ENCODE measurements at places on chromosomes 7 and 10.

DNA sequence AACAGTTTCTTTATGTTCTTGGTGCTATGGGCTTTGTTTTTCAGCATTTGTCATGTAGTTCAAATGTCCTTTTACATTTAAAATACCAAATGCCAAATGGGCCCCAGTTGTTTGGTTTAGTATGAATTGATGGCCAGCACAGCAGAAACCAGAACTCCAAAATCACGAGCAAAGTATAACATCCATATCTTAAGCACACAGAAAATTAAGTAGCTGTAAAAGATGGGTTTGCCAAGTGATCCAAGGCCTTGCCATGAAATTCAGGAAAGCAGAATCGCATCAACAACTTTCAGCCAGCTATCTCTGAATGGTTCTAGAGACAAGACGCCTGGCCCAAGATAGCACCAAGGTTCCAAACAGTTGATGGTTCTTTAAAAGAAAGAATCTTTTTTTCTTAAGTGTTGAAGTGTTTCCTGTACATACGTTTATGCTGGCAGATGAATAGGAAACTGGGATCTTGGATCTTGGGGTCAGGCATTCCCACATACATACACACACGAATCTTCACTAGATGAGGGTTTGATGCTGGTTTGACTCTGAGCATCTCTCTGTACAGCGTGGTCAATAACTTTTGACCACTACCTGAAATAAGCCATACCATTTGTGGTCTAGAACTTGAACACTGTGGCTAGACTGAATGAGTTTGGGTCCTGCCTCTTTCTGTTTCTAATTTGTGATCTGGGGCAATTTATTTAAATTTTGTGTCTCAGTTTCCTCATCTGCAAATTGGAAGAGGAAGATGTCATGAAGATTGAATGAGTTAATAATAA lies 711.8 kb downstream of the KCNMA1 start:
- no peak for DNase-seq

- DNase-seq, result no peak
Observed at GRCh38 chr10:56063642-56064041, 297.4 kb downstream of the ZWINT start.

- DNase-seq, result no peak
Observed at GRCh38 chr7:55537458-55537990, 34.8 kb downstream of the VOPP1 start.

DNA sequence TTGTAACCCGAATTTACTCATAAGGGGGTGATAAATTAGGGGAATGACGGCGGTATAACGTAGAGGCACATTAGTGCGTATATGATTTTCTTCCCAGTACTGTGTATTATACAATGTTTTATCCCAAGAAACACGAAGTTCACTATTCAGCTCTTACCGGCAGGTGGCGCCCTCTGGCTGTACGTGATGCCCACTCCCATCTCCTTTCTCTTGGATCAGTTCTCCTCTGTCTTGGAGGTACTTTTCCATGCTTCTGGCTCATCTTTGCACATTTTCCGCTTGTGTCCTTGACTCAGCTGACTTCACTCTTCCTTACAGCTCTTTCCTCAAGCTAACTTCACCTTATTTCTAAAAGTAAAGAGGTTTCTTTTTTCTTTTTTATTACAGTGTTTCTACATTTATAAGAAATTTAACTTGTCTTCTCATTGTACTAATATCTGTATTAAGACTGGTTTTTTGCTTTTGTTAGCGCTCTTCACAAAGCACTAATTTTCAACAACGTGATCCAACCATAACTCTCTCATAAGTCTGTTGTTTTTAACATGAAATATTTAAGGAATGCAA lies 21.3 kb downstream of the TMEM176B start:
- DNase-seq, result peak; percentile 78

- DNase-seq, result peak; percentile 81
Observed at GRCh38 chr7:101308245-101309085, 13.1 kb downstream of the IFT22 start.

GRCh38 chr10:12470719-12471118 lies 121.4 kb downstream of the CAMK1D start:
- DNase-seq, result no peak

- DNase-seq, result no peak
Observed at GRCh38 chr10:86292462-86293395, 73.9 kb downstream of the GRID1 start.

DNA sequence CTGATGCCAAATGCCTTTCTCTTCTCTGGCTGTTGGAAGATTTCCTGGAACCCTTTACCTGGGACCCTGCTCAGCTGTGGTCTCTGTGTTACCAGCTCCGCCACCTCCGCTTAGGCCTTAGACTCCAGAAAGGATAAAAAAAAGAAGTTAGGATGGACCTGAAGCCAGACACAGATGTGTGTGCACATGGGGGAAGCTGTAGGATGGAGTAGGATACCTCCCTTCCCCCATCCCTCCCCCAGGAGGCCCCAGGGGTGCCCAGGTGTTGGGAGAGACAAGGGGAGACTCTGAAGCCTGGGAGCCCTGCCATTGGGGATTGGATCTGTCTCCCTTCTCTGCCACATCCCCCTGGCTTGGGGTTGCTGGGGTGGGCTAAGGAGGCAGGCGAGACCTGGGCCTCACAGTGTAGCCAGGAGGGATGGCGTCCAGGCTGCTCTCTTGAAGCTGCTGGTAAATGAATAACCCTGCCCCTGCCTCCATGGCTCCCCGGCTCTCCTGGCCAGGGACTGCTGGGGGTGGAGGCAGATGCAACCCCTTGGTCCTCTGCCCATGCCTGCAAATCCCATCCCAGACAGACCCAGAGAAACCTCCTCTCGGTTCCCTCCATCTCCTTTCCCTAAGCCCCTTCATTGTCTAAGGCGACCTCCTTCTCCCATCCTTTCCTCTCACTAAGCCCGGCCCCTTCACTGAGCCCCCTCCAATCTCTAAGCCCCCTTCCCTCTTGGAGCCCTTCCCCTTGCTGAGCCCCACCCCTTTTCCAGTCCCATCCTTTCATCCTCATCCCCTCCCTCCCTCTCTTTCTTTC lies 8.0 kb downstream of the CLDN3 start:
- no peak for DNase-seq

DNA sequence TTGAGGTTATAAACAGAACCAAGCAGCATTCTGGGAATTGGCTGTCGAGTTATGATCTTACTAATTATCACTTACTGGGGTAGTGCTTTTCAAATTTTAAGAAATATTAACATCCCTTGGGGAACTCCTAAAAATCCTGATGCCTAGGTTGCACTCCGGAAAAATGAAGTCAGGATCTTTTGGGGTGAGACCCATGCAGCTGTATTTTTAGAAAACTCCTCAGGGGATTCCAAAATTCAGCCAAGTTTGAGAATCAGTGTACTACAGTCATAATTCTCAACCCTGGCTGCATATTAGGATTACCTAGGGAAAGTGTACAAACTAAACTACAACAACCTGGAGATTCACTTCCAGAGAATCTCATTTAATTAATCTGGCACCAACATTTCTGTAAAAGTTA lies 17.2 kb upstream of the PPP1R9A start:
- no peak for DNase-seq

DNA sequence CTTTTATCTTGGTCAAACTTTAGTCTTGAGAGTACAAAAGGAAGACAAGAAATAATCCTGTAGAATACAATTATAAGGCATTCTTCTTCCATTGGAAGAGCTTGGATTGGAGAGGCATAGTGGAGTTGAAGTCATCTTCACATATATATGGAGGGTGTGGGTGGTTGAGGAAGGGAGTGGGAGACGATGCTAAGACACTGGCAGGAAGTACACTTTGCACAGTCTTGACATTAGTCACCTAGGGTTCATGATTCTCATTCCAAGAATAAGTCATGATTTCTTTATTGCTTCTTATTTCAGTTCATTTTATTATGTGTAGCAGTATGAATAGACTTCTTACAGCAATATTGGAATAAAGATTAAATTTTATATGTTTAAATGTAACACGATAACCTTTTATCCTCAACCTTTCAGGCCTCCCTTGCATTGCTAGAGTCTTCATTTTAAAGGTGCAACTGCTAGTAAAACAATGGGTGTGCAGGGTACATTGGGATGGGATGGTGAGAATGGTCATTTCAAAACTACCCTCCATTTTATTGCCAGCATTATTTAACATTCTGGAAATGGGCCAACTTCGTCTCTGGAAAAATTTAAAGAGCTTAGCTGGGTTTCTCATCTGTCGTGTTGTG lies 12.3 kb upstream of the SLC26A3 start:
- no peak for DNase-seq

DNA sequence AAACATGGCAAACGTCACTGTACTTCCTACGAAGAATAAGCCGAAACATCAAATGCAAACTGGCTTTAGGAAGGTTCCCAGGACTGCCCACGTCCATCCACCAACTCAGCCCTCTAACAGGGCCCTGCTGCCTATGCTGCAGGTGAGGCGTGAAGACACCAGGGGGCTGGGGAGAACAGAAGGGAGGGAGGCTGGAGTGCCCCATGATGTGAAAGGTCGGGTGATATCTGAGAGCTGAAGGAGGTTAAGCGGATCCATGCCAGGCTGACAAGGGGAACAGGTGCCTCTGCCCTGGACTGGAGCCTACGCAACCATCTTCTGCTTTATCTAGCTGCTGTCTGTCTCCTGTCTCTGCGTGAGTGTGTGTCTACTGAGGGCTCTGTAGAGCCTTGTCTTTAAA lies 40.2 kb upstream of the ATP6V0A4 start:
- DNase-seq, result no peak

DNA sequence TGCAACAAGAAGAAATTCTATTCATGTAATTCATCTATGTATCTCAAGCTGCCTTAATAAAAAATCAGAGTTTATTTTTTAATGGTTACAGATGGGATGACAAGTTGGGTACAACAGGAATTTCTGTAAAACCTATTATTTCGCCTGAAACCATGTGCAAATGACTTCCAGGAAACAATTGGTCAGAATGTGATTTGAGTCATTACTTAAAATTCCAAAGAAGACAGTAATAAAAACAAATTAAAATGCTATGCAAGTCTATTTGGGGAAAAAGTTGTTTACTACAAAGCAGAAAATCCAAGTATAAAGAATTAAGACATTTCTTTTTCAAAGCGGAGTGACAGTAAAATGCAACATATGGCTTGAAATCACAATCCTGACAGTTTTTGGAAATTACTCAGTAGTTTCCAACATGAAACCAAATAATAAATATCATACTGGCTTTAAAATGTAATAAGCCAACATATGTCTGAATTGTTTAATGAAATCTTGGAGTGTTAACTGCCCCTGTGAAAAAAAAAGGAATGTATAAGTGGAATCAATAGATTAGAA lies 41.5 kb upstream of the SEMA3C start:
- DNase-seq, result peak; percentile 12

DNA sequence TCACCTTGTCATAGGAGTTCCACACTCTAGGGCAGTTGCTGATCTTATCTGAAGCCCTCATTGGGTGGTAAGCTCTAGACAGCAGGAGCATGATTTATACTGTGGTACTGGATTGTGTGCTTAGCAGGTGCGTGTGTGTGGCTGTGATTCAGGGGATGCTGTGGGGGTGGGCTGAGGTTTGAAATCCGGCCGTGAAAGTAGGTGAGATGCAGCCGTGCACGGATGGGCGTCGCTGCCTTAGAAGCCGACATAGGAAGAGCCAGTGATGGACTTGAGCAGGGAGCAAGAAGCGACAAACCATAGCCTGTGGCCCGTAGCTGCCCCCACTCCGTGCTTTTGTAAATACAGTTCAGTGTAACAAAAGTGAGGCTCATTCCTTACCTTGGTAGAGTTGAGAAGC lies 38.2 kb downstream of the PROSER2 start:
- DNase-seq, result no peak

GRCh38 chr10:99470327-99470726 lies 39.9 kb upstream of the GOT1 start:
- DNase-seq, result no peak

DNA sequence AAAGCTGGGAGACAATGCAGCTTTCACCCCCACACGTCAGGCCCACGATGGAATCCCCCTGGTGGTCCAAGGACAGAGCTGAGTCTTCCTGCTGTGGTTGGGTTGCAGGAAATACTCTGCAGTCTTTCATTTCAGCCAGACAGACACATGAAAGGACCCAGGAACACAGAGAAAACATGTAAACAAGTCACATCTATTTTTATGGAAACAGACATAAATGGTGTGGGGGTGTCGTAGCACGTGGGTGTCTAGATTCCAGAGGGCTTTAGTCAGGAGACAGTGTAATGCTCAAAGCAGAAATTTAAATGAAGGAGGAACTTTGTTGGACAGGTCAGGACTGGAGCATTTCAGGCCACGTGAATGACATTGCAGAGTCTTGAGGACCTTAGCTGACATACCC lies 444.6 kb downstream of the SUGCT start:
- no peak for DNase-seq

DNA sequence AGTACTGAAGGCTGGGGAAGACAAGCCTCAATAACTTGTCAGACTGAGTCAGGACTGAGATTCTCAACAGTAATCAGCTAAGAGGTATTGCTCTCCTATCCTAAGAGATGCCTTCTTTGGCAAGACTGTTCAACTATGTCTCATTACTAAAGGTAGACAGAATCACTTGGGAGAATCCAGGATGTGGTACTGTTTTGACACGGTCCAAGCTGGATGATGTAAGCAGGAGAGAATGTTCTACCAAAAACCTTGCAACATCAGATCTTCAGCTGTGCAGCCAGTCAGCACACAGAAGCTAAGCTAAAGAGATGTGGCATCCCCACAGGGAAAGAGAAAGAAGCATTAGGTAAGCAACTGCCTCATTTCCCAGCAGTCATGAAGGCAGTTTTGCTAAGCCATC lies 391.4 kb downstream of the NRG3 start:
- DNase-seq, result peak; percentile 89

DNA sequence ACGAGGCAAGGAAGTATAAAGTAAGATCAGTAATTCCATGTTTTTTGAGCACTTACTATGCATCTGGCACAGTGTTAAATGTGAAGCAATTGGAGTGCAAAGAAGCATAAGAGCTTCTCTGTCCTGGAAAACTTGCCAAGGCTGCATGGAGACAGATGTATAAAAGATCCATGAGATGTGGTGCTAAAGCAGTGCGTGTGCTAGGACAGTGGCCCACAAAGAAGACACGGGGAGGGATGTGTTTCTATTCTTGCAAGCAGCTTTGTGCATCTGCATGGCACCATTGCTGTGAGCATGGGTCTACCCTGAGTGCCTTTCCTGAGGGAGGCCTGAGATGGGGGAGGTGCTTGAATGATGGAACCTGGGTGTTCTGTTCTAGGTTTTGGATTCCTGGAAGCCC lies 5.1 kb upstream of the CDHR3 start:
- DNase-seq, result no peak

DNA sequence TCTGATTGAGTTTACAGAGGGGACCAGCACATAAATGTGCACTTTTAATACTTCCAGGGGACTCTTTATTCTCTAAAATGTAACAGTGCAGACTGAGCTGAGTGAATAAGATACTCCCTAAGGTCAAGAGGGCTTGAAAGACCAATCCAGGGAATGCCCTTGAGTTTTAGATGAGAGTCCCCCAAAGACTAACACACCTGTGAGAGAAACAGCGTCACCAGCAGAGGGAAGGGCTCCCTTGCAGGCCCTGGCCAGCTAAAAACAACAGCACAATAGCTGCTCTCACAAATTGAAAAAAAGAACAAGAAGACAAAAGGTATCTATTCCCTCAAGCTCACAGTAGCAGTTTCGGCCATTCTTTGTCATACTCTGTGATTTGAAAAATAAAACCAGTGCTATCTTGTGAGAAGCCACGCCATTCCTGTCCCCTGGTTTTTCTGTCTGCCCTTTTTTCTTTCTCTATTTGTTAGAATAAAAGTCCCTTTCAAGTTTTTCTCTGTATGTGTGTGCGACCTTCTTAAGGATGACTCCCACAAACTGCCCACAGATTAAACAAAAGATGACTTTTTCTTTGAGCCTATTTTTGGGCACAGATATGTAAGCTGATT lies 230.4 kb upstream of the BMPER start:
- DNase-seq, result no peak

All from kidney tubule cell (primary cell).